ENCODE measurements at places on chromosomes 4 and X.

- H3K36me3 ChIP-seq, result no peaks in the 10 kb centered on the region
- H3K4me1 ChIP-seq, result no peaks in the 10 kb centered on the region
- no peak overlapping the region for H3K4me3 ChIP-seq
- no peak for DNase-seq
These were observed 122.9 kb downstream of the LDB2 start for GRCh38 chr4:16775411-16776154.

DNA sequence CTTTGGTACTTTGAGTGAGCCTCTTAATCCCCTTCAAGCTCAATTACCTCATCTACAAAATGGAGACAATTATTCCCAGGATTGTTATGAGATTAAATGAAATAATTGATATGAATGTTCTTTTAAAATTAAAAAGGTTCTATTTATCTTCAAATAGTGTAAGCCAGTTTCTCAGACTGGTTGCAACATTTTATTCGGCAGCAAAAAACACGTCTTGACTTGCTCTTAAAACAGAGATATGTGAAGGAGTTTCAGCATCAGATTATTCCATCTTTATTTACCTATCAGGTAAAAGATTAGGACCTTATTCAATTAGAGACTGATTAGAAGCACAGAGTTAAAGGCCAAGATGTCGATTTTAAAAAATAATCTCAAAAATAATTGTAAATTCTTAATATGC lies 10.5 kb downstream of the NDNF start:
- peaks cover 4% of the 10 kb centered on the region for H3K27me3 ChIP-seq
- no peaks in the 10 kb centered on the region for H3K4me1 ChIP-seq
- H3K36me3 ChIP-seq, result no peaks in the 10 kb centered on the region
- no peak for DNase-seq

DNA sequence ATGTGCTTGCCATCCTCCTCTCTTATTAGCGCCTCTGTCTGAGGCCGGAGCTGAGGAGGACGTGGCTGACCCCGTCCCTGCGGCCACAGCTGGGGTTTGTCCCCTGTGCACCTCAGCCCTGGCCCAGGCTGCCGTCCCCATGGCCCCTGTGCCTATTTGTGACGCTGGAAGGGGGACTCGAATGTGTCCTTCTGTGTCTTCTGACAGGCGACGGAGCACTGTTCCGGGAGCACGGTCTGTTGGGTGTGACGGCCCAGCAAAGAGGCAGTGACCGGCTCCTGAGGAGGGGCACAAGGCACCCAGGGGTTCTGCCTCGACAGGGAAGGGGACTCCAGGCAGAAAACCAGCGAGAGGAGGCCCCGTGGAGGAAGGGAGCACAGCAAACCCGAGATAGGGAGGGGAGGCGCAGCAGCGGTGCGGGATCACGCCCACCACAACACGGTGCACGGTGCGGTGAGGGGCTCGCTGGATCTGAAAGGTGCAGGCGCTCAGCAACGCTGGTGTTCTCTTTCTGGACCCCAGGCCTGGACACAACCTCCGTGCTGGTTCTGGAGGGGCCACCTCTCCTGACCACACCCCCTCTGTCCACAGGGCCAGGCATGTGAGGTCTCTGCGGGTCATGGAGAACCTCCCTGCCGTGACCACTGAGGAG lies 5.6 kb downstream of the SH3TC1 start:
- H3K36me3 ChIP-seq, result peaks cover 5% of the 10 kb centered on the region
- H3K4me3 ChIP-seq, result no peak overlapping the region
- no peak for DNase-seq
- no peaks in the 10 kb centered on the region for H3K27me3 ChIP-seq
- H3K4me1 ChIP-seq, result peaks cover 93% of the 10 kb centered on the region

GRCh38 chr4:44700427-44700826 lies 22.2 kb downstream of the GUF1 start:
- H3K27ac ChIP-seq, result no peak overlapping the region
- no peaks in the 10 kb centered on the region for H3K4me1 ChIP-seq
- no peak for DNase-seq
- H3K4me3 ChIP-seq, result no peak overlapping the region
- H3K27me3 ChIP-seq, result no peaks in the 10 kb centered on the region

- no peak overlapping the region for H3K4me3 ChIP-seq
- DNase-seq, result no peak
- H3K36me3 ChIP-seq, result no peaks in the 10 kb centered on the region
- H3K4me1 ChIP-seq, result no peaks in the 10 kb centered on the region
- no peak overlapping the region for H3K27ac ChIP-seq
These were observed 41.5 kb downstream of the ACE2 start for GRCh38 chrX:15559227-15559626.

- peaks cover 82% of the 10 kb centered on the region for H3K4me1 ChIP-seq
- H3K27ac ChIP-seq, result peak overlapping the region; percentile 13
- H3K36me3 ChIP-seq, result no peaks in the 10 kb centered on the region
- H3K4me3 ChIP-seq, result peak overlapping the region; percentile 4
These were observed 41.8 kb downstream of the FNIP2 start for GRCh38 chr4:158810487-158811215.

- no peak overlapping the region for H3K27ac ChIP-seq
- H3K36me3 ChIP-seq, result no peaks in the 10 kb centered on the region
- DNase-seq, result no peak
- H3K4me1 ChIP-seq, result no peaks in the 10 kb centered on the region
These were observed 287.9 kb upstream of the NOCT start for GRCh38 chr4:138727731-138728130.

DNA sequence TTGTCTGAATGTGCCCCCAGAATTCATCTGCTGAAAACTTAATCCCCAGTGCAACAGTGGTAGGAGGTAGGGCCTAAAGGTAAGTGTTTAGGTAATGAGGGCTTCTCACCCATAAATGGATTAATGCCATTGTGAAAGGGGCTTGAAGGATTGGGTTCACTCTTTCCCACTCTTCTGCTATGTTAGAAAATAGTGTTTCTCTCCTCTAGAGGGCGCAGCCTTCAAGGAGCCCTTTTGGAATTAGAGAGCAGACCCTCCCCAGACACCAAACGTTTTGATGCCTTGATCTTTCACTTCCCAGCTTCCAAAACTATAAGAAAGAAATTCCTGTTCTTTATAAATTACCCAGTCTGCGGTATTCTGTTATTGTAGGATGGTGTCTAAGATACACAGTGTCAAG lies 706.4 kb downstream of the SMARCA1 start:
- no peaks in the 10 kb centered on the region for H3K4me1 ChIP-seq
- peak; percentile 7 for DNase-seq
- H3K4me3 ChIP-seq, result no peak overlapping the region
- H3K36me3 ChIP-seq, result no peaks in the 10 kb centered on the region
- no peak overlapping the region for H3K27ac ChIP-seq

- H3K4me1 ChIP-seq, result no peaks in the 10 kb centered on the region
- H3K36me3 ChIP-seq, result no peaks in the 10 kb centered on the region
- no peak overlapping the region for H3K4me3 ChIP-seq
- H3K27ac ChIP-seq, result no peak overlapping the region
- no peak for DNase-seq
- H3K27me3 ChIP-seq, result no peaks in the 10 kb centered on the region
These were observed 6.9 kb upstream of the CTSO start for GRCh38 chr4:155960522-155960921.

DNA sequence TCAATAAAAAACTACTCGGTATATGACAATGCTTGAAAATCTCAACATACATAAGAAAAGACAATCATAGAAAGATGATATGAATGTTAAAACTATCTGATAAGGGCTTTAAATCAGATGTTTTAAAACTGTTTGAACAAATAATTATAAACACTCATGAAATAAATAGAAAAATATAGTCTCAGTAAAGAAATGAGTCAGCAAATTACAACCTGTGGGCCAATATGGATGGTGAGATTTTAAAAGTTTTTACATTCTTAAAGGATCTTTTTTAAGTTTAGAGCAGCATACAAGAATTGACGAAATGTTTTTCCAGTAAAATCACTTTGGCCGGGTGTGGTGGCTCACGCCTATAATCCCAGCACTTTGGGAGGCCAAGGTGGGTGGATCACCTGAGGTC lies 83.1 kb downstream of the TEX11 start:
- H3K27ac ChIP-seq, result no peak overlapping the region
- no peaks in the 10 kb centered on the region for H3K36me3 ChIP-seq
- H3K4me1 ChIP-seq, result no peaks in the 10 kb centered on the region
- H3K27me3 ChIP-seq, result no peaks in the 10 kb centered on the region
- no peak overlapping the region for H3K4me3 ChIP-seq

GRCh38 chr4:119697887-119698393 lies 69.3 kb upstream of the PDE5A start:
- DNase-seq, result no peak
- no peaks in the 10 kb centered on the region for H3K4me1 ChIP-seq
- H3K27me3 ChIP-seq, result no peaks in the 10 kb centered on the region
- no peak overlapping the region for H3K27ac ChIP-seq
- no peaks in the 10 kb centered on the region for H3K36me3 ChIP-seq

DNA sequence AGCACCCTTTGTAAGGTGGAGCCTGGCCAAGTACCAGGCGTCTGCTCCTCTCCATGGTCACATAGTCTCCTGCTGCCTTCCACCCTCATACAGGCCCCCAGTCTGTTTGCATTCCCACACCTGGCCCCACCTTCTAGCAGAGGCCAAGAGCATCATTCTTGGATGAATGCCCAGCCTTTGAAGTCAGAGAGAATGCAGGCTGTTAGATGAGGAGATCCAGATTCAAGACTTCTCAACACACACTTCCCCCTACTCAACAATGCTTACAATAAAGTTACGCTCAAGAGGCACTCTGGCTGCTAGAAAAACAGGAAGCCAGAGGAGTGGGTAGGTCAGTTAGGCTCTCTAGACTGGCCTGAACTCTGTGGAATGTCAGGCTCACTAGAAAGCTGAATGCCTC lies 43.3 kb downstream of the SHROOM4 start:
- DNase-seq, result peak; percentile 9
- H3K4me3 ChIP-seq, result no peak overlapping the region
- H3K4me1 ChIP-seq, result no peaks in the 10 kb centered on the region
- no peak overlapping the region for H3K27ac ChIP-seq
- no peaks in the 10 kb centered on the region for H3K36me3 ChIP-seq

DNA sequence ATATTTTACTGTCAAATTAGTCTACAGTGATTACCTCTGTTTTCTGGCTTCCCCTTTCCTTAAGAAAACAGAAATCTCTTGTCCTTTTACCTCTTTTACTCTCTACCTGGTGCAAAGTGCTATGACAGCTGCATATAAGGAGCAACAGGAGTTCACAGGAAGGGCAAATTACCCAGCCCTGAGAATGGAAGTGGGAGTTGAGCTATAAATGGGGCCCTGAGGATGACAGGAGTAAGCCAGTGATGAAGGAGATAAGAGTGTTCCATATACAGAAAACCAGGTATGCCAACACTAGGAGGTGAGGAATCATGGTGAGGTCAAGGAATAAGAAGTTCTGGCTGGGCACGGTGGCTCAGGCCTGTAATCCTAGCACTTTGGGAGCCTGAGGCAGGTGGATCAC lies 4.5 kb upstream of the HSD17B13 start:
- no peaks in the 10 kb centered on the region for H3K4me1 ChIP-seq
- no peaks in the 10 kb centered on the region for H3K27me3 ChIP-seq
- no peak overlapping the region for H3K4me3 ChIP-seq
- no peaks in the 10 kb centered on the region for H3K36me3 ChIP-seq
- no peak overlapping the region for H3K27ac ChIP-seq

GRCh38 chrX:23911126-23911835 lies 3.5 kb downstream of the CXorf58 start:
- no peak overlapping the region for H3K27ac ChIP-seq
- H3K4me3 ChIP-seq, result no peak overlapping the region
- H3K27me3 ChIP-seq, result no peaks in the 10 kb centered on the region
- peaks cover 11% of the 10 kb centered on the region for H3K4me1 ChIP-seq

- H3K27me3 ChIP-seq, result peaks cover 4% of the 10 kb centered on the region
- DNase-seq, result peak; percentile 46
- no peak overlapping the region for H3K27ac ChIP-seq
These were observed 44.2 kb downstream of the RTL9 start for GRCh38 chrX:110402850-110403221.

GRCh38 chr4:133741766-133742165 lies 459.8 kb downstream of the PABPC4L start:
- DNase-seq, result no peak
- no peak overlapping the region for H3K27ac ChIP-seq
- no peaks in the 10 kb centered on the region for H3K36me3 ChIP-seq
- no peaks in the 10 kb centered on the region for H3K27me3 ChIP-seq

- peaks cover 10% of the 10 kb centered on the region for H3K4me1 ChIP-seq
- no peak within 1 kb of the TSS for H3K4me3 ChIP-seq
- DNase-seq, result peak; percentile 83
- no peaks in the 10 kb centered on the region for H3K36me3 ChIP-seq
- peaks cover 57% of the 10 kb centered on the region for H3K27me3 ChIP-seq
These were observed at the start of gene ZCCHC12 for GRCh38 chrX:118823263-118824172. ZCCHC12 (plus strand) TSS chrX:118823824; CDS start chrX:118825245, 1,421 bp downstream.

DNA sequence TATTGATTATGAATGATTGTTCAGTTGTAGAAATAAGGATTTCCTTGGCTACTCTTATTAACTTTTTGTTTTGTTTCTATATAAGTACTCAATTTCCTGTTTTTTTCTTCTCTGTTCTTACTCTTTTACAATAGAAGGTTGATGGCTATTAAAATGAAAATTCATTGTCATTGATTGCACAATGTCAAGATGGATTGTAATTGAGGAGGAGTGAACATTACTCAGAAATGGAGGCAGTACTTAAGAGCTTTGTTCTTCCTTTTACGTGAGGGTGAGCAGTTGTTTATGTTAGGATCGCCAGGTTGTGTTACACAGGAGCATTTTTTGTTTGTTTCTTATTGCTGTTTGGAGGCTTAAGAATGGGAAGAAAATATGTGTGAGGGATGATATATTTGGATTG lies 2062.4 kb downstream of the ARAP2 start:
- DNase-seq, result no peak
- H3K27me3 ChIP-seq, result no peaks in the 10 kb centered on the region
- no peaks in the 10 kb centered on the region for H3K36me3 ChIP-seq
- H3K4me1 ChIP-seq, result no peaks in the 10 kb centered on the region
- no peak overlapping the region for H3K27ac ChIP-seq

Data from common myeloid progenitor, CD34-positive (primary cell).